ENCODE measurements at places on chromosomes 6 and 20.

DNA sequence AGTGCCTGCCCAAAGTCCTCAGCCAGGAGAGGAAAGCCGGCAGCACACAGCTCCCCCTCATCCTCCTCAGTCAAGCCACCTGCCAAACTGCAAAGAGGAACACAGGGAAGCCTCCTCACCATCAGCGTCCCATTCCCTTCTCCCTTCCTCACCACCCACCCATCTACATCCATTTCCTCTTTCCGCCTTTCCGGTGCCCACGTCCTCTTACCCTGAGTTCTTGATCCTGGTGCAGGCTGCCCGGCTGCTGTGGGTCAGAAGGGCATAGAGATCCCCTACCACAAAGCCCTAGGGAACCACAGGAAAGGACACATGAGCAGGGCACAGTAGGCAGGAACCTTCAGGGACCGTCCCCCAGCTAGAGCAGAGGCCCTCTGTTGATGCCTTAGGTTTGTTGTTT is 6.0 kb downstream of the GNMT start:
- no peak for DNase-seq

DNA sequence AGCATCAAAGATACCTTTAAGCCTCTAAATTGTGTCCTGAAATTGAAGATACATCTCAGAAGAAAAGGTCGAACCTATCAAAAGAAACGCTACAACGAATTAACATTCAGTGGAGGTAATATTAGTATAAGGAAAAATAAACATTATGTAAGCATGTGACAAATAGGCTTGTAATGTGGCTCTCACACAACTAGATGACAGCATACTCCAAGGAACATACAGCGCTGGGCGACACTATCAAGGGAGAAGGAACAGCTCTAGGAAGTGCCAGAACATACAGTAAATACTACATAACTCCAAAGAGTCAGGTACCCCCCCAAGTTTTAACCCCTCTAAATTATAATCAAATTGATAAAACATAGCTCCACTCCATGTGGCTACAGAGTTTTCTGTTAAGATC is 103.5 kb downstream of the LAMP5 start:
- peak; percentile 73 for DNase-seq

GRCh38 chr6:7473805-7474719 is 67.4 kb upstream of the DSP start:
- DNase-seq: no peak

GRCh38 chr20:57653910-57654309 is 33.7 kb upstream of the ZBP1 start:
- no peak for DNase-seq

GRCh38 chr6:166036316-166037095 is 131.1 kb downstream of the TBXT start:
- DNase-seq: peak; percentile 24

DNA sequence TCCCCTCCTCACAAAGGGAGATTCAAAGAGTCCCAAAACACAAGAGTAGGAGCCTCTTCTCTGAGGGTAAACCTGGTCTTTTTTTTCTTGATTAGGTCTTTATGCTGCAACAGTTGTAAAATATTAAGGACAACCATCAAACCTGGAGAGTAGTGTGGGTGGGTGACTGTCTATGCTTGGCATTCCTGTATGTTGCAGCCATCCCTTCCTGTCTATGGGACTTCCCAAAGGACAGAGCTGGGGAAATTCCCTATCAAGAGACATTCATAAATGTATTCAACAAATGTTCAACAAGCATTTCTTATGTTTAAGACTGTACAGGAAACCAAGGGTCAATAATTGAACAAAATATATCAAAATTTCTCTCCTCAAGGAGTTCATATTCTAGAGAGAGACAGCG is 5.5 kb downstream of the BTN2A2 start:
- DNase-seq: peak; percentile 25

DNA sequence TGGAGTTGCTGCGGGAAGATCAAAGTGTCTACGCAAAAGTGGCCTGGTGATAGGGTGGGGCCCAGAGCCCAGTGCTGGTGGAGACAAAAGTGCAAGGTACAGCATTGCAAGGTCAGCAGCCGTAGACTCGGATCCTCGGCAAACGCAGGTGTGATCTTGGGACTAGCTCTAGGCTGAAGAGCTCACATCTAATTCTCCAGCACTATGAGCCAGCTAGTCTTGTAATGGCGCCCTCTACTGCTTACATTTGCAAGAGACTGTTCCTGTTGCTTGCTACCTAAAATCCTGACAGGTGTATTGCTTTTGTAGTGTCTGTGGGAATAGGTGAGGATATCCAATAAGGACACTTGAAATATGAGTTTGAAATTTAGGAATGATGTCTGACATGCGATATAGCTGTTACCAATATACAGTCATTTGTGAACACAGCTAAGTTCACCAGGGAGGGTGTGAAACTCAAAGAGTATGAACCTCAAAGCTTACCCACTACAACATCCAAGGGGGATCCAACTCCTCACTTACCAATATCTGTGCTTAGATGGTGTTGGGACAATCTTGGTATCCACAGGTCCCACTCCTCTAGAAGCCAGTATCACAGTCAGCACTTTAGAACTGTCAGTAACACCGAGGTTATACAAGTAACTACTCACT is 58.4 kb downstream of the PDE7B start:
- DNase-seq: peak; percentile 66

GRCh38 chr6:138105880-138106664 is 1.1 kb downstream of the PERP start:
- no peak for DNase-seq

DNA sequence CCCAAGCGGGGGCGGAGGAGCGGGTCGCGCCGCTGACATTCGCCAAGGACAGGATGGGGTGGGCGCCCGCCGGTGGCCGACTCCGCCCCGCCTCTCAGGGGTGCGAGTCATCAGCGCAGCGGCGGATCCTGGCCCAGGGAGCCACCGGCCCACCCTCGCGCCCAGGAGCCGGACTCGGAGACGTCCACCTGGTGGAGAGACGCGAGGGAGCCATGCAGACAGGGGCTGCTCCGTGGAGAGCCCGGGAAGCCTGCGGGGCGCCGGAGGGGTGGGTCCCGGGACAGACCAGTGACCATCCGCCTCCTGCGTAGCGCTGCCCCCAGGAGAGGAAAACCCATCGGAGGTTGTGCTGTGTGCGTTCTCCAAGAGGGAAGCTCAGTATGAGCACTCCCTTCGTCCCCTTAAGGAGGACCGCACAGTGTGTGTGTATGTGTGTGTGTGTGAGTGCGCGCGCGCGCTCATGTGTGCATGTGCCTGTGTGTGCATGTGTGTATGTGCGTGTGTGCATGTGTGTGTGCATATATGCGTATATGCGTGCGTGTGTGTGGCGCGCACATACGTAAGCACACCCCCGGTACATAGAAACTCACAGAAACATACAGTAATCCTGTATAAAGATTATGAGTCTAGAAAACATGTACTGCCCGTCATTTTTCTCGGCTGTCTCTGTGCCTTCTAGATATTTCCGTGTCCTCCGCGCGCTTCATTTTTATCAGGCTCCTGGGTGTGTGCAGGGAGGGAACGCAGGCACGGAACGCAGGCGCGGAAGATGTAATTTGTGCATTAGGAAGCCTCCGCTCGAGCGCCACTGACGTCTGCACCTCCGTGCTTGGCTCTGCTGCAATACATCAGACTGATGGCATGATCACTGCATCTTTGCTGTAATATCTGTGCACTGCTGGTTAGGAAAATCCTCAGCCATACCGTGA is 158.9 kb downstream of the TBXT start:
- DNase-seq: no peak

- no peak for DNase-seq
Measured at GRCh38 chr6:87574237-87574804, 15.5 kb downstream of the RARS2 start.

DNA sequence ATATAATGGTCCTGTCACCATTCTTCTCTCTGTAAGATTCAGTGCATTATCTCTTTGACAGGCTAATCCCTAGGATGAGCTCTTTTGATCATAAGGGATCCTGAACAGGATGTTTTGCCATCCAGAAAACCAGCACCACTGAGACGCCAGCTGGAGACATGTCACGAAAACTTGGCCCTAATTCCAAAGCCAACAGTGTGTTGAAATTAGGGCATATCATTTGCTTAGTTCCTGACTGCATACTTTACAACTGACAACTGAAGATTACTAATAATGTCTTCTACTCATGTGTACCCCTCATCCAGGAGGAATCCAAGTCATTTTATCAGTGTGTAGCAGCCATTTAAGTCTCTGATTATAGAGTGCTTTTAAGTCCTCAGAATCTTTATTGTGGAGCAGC is 243.6 kb downstream of the KCNQ5 start:
- DNase-seq: peak; percentile 31

GRCh38 chr20:50415516-50416268 is 94.5 kb upstream of the PTPN1 start:
- DNase-seq: peak; percentile 99

- DNase-seq: peak; percentile 51
Measured at GRCh38 chr20:2358006-2358405, 22.7 kb upstream of the TGM6 start.

Measured in M059J (cell line).